Stimulated activated CD8-positive, alpha-beta memory T cell treated with anti-CD3 and anti-CD28 coated beads, Interleukin-7, amount 100 ng/mL, for 4 hours (primary cell): ENCODE measurements at places on chromosomes 7 and 10.

GRCh38 chr10:4267086-4267773, 482.2 kb upstream of the KLF6 start:
- DNase-seq = no peak

DNA sequence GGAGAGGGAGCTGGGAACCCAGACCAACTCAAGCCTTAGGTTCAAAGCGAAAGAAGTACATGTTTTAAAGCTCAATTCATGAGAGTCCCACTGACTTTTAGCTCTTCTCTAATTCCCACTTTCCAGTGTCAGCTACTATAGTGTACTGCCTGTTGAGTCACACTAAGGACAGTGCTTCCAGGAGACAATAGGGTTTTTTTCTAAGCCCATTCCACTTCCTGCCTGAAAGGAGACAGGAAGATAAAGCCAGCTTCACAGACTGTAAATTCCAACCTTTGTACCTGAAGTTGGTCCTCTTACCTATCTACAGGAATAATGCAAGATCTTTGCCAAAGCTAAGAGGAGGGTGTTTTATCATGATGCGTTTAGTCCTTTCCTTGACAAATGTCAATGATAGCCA, 4.4 kb downstream of the MSRB2 start:
- DNase-seq = no peak

DNA sequence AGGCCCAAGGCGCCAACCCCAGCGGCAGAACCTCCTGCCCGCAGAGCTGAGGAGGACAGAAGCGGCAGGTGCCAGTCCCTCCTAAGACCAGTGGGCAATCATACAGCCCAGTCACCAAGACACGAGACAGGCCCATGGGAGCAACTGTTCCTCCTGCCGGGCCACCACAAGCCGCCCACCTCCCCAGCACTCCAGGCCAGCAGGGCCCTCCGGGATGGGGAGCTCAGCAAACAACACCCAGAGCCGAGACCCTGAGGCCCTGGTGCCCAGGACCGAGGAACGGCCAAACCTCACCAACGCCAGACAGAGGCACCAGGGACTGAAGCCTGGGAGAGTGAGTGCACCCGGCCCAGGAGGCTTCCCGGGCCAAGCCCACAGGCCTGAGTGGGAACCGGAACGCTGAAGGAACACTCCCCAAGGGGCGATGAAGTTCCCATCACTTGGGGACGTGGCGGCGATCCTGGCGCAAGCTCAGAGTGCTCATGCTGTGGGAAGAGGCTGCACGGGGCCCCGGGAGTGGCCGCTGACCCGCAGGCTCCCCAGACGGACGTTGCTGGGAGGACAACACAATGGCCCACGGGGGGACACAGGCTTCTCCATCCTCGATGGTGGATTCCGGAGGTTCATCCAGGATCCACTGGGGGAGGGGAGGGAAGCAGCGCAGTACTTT, 35.1 kb downstream of the GPER1 start:
- DNase-seq = no peak

- DNase-seq = peak; percentile 42
Measured at GRCh38 chr10:17430647-17431355, 23.6 kb downstream of the ST8SIA6 start.

DNA sequence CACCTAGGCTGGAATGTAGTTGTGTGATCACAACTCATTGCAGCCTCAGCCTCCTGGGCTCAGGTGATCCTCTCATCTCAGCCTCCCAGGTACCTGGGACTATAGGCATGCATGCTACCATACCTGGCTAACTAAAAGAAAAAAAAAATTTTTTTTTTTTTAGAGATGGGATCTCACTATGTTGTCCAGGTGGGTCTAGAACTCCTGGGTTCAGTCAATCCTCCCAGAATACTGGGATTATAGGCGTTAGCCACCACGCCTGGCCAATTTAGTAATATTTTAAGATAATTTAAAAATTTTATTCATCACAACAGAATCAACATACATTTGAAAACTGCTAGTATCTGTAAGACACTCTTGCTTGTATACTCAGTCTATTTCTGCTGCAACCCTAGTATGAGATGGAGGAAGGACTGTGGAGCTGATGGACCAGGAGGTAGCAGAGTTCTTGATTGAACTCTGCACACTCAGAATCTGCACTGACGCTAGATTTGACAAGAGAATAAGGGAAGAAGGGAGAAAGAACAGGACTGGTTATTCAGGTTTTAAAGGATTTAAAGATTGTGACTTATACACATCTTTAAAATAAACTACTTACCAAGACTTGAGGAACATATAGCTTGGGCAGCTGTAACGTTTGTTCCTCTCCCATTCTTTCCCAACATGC, 57.6 kb downstream of the VCL start:
- no peak for DNase-seq

DNA sequence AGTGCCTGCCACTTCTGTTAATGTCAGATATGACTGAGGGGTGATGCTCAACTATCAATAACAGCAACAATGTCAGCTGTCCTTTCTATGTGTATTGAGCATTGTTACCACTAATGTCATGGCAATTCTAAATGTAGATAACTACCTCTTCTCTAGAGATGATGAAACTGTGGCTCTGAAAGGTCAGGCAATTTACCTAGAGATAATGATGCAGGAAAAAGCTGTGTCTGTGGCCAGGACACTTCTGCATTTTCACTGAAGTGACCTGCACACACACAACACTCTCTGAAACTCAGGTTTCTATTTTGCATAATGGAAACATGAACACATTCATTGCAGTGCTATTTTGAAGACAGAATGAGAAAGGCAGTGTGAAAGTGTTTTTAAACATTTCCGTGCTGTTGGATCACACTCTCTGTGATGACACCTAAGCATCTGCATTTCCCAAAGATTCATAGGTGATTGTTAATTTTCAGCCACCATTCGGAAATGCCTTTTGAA, 148.2 kb downstream of the KCND2 start:
- no peak for DNase-seq

GRCh38 chr10:63711867-63712716, 190.9 kb downstream of the REEP3 start:
- DNase-seq = no peak

DNA sequence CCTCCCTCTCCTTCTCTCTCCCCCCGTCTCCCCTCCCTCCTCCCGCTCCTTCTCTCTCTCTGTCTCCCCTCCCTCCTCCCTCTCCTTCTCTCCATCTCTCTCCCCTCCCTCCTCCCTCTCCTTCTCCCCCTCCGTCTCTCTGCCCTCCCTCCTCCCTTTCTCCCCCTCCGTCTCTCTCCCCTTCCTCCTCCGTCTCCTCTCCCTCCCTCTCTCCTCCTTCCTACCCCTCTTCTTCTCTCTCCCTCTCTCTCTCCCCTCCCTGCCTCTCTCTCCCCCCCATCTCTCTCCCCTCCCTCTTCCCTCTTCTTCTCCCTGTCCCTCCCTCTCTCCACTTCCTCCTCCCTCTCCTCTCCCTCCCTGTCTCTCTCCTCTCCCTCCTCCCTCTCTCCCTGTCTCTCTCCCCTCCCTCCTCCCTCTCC, 32.2 kb downstream of the AP5Z1 start:
- no peak for DNase-seq

- no peak for DNase-seq
Measured at GRCh38 chr7:154915600-154915999, 87.3 kb downstream of the PAXIP1 start.

DNA sequence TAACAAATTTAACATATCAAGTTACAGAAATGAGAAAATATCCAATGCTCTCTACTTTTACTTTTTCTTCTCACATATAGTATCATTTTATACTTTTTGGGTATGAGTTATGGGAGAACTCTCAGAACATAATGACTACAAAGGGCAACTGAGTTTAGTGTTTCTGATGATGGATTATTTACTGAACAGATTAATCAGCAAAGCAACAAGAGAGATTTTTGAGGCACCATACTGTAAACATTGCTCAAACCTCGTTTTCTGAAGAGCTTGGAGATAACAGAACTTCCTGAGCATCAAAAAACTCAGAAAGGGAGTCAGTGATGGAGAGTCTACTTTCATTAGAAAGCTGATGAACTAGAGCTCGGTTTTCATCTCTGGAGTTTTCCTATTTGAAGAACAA, 84.8 kb upstream of the GSDME start:
- DNase-seq = no peak

GRCh38 chr7:131466735-131467365, 89.6 kb downstream of the PODXL start:
- no peak for DNase-seq

- DNase-seq = no peak
Measured at GRCh38 chr7:113087071-113087998, 708 bp upstream of the GPR85 start.

- DNase-seq = no peak
Measured at GRCh38 chr7:150977382-150978125, 567 bp downstream of the KCNH2 start.

- no peak for DNase-seq
Measured at GRCh38 chr7:76267894-76268183, 34.6 kb upstream of the HSPB1 start.

GRCh38 chr10:100158044-100158805, 27.6 kb downstream of the ERLIN1 start:
- DNase-seq = no peak

- DNase-seq = no peak
Measured at GRCh38 chr10:43640603-43641002, 8.1 kb downstream of the ZNF32 start.

- DNase-seq = peak; percentile 1
Measured at GRCh38 chr7:102236592-102237287, 49.9 kb upstream of the SH2B2 start.

- no peak for DNase-seq
Measured at GRCh38 chr10:126185676-126186447, 202.4 kb downstream of the ADAM12 start.

- no peak for DNase-seq
Measured at GRCh38 chr7:37467002-37467401, 18.3 kb upstream of the ELMO1 start.

DNA sequence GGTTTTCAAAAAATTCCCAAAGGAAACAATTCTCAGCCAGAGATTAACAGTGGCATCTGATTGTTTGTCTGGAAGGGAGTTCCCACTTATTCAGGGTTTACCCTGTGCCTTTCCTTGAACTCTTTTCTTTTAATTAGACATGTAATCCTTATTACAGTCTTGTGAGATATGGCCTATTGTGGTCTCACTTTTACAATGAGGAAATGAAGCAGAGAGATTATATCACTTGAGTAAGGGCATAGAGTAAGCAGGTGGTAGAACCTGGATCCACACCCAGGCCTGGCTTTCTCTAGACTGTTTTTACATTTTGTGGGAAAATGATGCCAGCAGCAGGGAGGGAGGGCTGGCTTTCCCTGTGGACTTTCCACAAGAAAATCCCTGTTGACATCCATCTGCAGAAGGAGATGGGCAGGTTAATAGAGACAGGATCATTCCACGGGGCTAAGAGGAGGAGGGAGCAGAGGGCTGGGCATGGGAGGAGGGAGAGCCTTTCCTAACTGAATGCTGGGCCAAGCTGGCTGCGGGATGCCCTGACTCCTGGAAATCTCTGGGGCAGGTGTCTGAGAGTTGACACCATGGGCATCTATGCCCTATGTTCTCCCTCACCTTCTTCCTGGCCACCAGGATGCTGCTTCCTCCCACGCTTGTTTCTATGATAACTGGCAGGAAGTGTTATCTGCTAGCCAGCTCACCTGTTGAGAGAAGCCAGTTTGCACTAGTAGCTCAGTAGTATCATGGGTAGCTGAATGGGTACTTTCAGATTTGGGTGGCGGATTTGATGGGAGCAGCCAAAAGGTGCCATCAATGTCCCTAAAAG, 28.7 kb upstream of the ARHGAP22 start:
- no peak for DNase-seq

DNA sequence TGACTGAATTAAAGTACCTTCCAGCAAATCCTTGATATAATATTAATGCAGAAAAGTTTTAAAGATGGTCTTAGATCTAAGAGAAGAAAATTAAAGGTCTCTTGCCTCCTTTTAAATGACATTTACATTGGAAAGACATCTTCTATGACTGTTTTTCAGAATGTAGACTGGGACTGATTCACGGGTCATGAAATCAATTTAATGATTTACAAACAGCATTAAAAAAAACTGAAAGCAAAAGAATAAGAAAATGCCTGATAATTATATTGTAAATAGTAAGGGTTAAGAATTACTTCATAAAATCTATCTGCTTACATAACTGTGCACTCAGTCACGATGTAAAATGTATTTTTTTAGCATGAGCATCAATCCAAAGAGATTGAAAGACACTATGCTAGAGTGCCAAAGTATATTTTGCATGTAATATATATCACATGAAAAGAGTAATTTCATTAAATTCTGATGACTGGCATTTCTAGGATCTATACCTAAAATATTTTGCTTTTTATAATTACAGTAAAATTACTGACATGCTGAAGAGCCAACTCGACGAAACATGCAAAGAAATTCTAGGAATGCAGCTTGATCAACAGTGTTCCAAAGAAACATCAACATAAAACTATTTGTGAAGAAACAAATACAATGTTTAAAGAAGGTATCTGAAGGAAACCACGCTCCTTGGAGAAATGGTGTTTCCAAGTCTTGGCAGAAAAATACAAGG, 35.1 kb downstream of the RTKN2 start:
- no peak for DNase-seq

DNA sequence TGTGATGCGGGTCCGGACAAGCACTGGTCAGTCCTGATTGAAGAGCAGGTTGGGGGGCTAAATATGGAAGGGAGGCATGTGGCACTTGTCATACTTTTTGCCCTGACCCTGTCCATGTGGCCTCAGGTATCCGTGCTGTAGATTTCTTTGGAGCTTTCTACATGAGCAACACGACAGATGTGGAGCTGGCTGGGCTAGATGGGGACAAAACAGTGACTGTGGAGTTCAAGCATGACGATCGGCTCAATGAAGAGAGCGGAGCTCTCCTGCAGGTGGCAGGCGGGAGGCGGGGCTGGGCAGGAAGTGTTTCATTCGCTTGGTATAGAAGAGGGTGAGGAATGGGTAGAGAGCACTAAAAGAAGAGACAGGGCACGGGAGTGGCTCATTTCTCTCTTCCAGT, 13.0 kb upstream of the CHCHD1 start:
- DNase-seq = no peak

DNA sequence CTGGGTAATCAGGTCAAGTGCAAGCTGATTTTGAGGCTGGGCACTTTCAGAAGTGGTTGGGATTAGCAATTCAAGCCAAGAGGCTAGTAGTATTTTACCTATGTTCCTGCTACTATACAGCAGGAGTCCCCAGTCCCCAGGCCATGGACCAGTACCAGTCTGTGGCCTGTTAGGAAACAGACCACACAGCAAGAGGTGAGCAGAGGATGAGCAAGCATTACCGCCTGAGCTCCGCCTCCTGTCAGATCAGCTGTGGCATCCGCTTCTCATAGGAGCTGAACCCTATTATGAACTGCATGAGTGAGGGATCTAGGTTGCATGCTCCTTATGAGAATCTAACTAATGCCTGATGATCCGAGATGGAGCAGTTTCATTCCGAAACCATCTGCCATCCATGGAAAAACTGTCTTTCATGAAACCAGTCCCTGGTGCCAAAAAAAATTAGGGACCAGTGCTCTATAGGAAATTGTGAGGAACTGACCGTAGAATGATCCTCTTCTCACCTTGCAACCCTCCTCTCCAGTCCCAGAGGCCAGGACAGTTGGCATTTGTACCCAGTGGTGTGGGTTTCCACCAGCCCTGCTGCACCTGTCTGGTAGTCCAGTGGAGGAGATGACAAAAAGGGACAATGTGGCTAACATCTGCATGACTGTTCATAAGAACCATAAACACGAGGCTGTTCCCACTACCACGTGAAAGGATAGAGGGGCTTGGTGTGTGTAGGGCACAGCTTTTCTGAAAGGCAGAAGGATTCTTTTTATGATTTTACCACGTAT, 172.5 kb downstream of the KIAA1217 start:
- no peak for DNase-seq

GRCh38 chr10:110209926-110210673, 2.7 kb downstream of the MXI1 start:
- no peak for DNase-seq

GRCh38 chr7:48875045-48875916, 49.1 kb upstream of the CDC14C start:
- DNase-seq = no peak
